ENCODE measurements at places on chromosomes 2 and 18.

DNA sequence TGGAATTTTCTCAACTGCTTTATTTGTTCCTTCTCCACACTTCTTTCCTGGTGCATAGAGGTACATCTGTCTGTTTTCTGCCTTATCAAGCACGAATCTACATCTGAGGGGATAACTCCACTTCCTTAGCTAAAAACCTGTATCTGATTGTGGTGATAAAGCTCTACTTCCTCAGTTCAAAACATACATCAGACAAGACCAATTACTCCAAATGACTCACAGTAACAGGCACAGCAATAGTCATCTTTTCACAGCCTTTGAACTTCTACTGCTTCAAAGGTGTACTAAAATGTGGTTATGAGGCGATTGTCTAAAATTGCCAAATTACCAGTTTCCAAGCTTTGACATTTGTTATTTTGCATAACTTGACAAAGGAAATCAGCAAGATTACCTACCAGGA, 803.6 kb upstream of the ZEB2 start:
- no peak for DNase-seq

DNA sequence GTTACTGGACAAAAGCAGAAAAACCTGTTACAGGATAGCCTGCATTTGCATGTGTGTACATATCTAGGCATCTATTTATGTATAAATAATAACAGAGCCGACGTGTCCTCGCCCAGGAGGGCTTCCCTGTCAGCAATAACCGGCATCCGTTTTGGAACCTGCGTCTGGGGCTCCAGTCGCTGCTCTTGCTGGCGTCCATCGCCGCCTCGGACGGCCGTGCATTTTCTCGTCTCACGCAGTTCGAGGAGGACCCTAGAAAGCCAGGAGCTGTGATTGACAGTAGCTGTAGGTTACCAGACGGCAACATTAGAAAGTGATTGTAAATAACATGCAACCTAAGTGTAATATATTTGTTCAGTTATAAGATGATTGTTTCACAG, 132.6 kb downstream of the NFATC1 start:
- DNase-seq, result no peak

GRCh38 chr18:77178559-77178958, 46.0 kb upstream of the MBP start:
- no peak for DNase-seq

DNA sequence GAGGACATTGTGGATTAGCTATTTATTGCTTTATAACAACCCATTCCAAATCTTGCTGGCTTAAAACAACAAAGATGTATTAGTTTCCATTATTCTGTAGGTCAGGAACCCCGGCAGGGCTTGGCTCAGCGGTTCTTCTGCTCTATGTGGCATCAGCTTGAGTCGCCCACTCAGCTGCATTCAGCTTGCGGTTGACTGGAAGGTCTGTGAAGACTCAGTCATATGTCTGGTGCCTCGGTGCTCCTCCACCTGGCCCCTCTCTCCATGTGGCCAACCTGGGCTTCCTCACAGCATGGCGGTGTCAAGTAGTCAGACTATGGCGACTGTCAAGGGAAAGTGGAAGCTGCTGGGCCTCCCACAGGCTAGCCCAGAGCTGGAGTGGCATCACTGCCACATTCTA, 48.6 kb downstream of the EMILIN2 start:
- no peak for DNase-seq

DNA sequence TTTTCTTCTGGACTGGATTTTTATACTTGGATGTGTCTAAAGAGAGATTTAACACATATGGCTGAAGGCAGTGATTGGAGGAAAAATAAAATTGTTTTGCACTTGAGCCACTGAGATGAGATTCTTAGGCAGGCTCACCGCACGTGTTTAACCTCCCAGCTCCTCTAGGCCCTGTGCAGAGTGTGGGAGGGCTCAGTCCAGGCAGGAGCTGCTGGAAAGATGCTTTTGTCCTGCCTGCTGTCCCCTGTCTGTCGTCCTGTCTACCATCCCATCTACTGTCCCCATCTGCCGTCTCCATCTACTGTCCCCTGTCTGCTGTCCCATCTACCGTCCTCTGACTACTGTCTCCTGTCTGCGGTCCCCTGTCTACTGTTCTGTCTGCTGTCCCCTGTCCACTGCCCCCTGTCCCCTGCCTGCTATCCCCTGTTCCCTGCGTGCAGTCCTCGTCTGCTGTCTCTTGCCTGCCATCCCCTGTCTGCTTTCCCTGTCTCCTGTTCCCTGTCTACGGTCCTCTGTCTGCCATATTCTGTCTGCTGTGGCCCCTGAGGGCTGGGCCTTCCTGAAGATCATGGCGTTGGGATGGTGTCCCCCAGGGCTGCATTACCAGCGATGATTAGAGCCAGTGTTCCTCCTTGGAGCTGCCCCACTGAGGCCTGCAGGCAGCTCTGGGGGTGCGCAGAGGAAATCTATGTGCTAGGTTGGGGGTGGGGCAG, 43.7 kb upstream of the HS6ST1 start:
- DNase-seq, result no peak

DNA sequence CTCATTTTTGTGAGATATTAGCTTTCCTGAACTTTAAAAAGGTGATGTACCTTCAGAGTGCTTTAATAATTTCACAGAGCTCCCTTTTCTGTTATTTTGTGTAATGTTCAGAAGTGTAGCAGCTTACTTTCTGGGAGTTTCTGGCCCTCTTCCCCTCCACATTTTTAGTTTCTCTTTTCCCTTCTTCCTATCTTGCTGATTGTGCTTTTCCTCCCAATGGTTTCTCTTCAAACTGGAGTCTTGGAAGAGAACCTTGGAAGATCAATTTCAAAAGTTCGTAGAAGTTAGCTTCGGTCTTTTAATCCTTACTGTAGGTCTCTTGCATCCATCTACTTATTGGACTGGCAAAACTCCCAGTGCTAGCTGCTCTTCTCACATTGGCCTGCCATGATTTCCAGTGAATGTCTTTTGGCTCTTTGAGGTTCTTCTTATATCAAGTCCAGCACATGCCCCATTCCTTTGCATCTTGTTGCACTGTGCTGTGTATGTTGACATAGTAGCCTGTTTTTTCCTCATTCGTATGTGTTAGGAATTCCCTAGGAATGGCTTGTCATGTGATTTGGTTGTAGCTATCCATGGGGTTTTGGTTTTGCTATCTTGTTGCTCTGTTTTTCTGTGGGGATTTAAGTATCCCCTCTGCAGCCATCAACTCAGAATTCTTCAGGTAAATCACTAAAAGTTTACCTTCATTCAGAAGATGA, 7.8 kb downstream of the CCNT2 start:
- DNase-seq, result no peak

GRCh38 chr18:60372596-60372995, at the start of gene MC4R:
MC4R (minus strand) TSS chr18:60372775; CDS start chr18:60372349, 426 bp downstream.
- DNase-seq, result peak; percentile 11

DNA sequence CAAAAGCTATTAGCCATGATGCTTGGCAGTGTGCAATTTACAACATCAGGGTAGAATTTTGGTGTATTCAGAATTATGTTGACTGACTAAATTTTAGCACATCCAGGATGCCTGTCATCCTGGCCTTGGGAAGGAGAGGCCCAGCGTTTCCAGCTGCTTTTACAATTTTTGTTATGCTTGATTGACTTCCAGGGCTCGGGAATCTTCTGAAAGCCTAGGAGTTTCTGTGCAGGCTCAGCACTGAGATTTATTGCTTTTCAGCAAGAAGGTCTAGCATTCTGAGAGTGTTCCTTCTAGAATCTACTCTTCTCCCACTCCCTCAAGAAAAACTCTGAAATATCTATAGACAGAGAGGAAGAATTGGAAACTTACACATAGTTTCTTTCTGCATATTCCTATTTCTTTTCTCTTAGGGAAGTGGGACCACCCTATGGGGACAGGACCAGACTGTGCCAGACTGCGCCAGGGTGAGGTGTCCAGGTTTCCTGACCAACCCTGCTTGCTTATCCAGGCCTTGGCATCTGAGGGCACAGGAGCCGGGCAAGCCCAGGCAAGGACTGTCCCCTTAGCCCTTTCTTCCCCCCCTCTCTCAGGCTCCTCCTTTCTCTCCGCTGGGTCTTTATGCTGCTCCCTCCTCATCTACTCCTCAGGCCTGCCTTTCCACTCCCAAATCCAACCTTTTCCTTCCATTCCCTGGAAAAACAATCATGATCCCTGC, 26.9 kb downstream of the MAIP1 start:
- no peak for DNase-seq

GRCh38 chr2:10385501-10385900, 62.6 kb downstream of the ODC1 start:
- DNase-seq, result no peak

- DNase-seq, result no peak
Measured at GRCh38 chr2:207311316-207312005, 145.7 kb upstream of the KLF7 start.

GRCh38 chr2:215535125-215535668, 99.3 kb upstream of the FN1 start:
- DNase-seq, result no peak

- no peak for DNase-seq
Measured at GRCh38 chr2:179444056-179444455, 179.4 kb upstream of the SESTD1 start.

- DNase-seq, result no peak
Measured at GRCh38 chr2:240917684-240918257, 11.6 kb downstream of the CROCC2 start.

- DNase-seq, result no peak
Measured at GRCh38 chr2:169464882-169465281, 14.4 kb upstream of the BBS5 start.

GRCh38 chr2:189175869-189176433, 3.6 kb downstream of the COL5A2 start:
- no peak for DNase-seq

GRCh38 chr2:6526093-6526824, 339.4 kb downstream of the CMPK2 start:
- peak; percentile 30 for DNase-seq

- DNase-seq, result no peak
Measured at GRCh38 chr2:109030870-109031475, 42.0 kb upstream of the EDAR start.

GRCh38 chr2:70619167-70619566, 65.5 kb upstream of the TGFA start:
- no peak for DNase-seq

DNA sequence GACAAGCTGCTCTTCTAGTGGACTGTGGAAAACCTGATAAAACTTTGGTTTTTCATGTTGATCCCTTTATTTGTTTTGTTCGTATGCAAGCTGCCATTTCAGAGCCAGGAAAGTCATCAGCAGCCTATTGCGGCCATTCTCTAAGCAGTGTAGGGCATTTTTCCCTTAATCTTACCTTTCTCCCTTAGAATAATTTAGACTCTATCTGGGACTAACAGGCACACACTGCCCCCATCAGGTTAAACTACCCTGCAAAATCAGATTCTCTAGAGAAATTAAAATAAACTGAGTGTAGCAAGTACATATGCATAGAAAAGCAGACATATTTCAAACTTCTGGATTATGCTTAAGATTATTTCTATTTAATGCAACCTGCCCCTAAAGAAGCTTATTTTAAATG, 347.5 kb downstream of the METTL4 start:
- DNase-seq, result peak; percentile 62

- no peak for DNase-seq
Measured at GRCh38 chr2:120750488-120751210, 15.0 kb downstream of the GLI2 start.

DNA sequence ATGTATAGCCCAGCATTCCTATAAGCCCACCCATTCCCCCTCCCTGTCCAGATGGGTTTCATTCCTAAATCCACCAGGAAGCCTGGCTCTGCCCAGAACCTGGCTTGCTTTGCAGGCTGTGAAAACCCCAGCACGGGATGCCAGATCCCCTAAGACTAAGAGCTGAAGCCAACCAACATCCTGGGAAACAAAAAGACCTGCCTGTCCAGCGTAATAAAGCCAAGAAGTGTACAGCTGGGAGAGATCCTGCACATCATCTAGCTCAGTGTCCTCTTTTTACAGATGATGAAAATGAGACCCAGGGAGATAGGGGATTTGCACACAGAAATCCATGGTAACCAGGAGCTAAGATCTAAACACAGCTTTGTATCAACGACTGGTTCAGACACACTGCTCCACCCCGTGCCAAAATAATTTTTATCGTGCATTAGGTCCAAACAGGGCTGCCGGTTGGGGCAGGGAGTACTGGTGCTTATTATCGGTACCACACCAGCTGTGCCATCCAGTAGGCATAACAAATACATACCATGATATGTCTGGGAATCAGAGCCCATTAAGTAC, 2.9 kb downstream of the RND3 start:
- no peak for DNase-seq

DNA sequence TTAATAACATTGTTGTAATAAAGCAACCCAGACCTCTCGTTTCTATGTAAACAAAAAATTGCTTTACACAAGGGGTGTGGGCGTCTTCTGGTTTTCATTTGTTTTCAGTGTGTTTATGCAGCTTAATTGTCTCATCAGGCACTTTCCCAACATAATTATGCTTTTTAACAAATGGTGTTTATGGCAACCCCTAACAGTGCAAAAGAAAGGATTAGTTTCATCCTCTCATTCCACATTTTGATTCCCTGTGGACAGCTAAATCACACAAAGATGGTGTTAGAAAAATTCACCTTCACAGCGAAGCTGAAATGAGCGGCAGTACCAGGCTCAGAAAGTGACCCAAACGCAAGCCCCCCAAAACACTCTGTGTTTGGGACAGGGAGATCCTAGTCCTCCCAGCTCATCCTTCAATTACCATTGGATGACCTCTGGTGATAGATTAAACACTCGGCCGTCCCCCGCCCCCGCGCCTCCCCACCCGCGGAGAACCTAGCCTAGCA, 724 bp downstream of the FTCDNL1 start:
- no peak for DNase-seq

DNA sequence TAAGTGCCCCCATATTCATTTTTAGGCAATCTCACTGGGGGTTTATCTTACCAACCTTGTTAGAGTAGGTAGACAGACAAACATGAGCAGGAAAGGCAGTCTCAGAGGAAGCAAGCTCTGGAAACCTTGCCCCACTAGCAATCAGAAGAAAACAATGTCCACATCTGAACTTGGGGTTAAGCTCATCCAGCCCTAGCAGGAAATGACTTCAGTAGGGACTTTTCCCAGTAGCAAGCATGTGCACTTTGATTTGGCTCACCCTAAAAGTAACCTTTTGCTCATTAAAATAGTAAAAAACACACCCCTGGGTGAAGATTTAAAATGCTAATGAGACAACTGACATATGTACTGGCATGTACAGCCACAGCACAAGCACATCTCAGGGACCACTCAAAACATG, 175.5 kb downstream of the AKAIN1 start:
- no peak for DNase-seq

DNA sequence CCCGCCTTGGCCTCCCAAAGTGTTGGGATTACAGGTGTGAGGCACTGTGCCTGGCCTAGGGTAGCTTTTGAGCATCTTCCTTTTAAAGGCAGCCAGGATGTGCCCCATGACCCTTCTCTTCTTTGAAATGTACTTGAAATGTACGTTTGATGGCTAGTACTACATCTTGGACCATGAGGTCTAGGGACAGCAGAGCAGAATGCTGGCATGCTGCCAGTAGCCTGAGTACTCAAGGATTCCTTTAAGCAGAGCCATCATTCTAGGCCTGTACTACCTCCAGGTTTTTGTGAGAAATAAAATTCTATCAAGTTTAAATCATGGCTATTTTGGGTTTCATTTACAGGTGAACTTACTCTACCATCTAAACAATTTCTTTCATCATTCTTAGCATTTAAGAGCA, 2.9 kb upstream of the EML6 start:
- DNase-seq, result no peak

Data from T47D (cell line).